Uterine smooth muscle cell (primary cell): ENCODE measurements at places on chromosomes 7 and 10. TPM values are rescaled to one million over a fixed set of nuclear protein-coding genes. Genes with fewer than 3 reads are reported as not detected.

The OPN1SW gene
- not detected in 2 replicates for total RNA-seq

The UNCX gene
- total RNA-seq = not detected in 2 replicates

The TMEM196 gene
- total RNA-seq = not detected in 2 replicates

The FBXO24 gene
- 0.55 and 1.4 TPM in 2 replicates for total RNA-seq

The PLEKHS1 gene
- total RNA-seq = not detected in 2 replicates

The LRRC61 gene
- total RNA-seq = 1.9 and 2.2 TPM in 2 replicates

The ASZ1 gene
- not detected in 2 replicates for total RNA-seq

The STEAP4 gene
- under 0.01 TPM in 1 of 2 replicates, not detected in the other for total RNA-seq

The JCAD gene
- 1.4 and 2.5 TPM in 2 replicates for total RNA-seq

The ENTPD1 gene
- total RNA-seq = under 0.01 TPM in 1 of 2 replicates, not detected in the other

The CPA2 gene
- not detected in 2 replicates for total RNA-seq

The TTYH3 gene
- 36.5 and 45.0 TPM in 2 replicates for total RNA-seq

The MAGI2 gene
- total RNA-seq = 15.9 and 29.1 TPM in 2 replicates

The PNLIP gene
- total RNA-seq = not detected in 2 replicates

The RBP4 gene
- not detected in 2 replicates for total RNA-seq

The FFAR4 gene
- total RNA-seq = not detected in 2 replicates

The DYDC2 gene
- total RNA-seq = not detected in 2 replicates

The EPO gene
- total RNA-seq = not detected in 2 replicates

The SLC18A2 gene
- not detected in 2 replicates for total RNA-seq

The ZNF736 gene
- 14.7 and 18.6 TPM in 2 replicates for total RNA-seq

The FAM25G gene
- total RNA-seq = not detected in 2 replicates

The OR2A5 gene
- total RNA-seq = not detected in 2 replicates

The FBH1 gene
- total RNA-seq = 115 and 125 TPM in 2 replicates

The APBB1IP gene
- total RNA-seq = 0.11 and 0.37 TPM in 2 replicates

The LIPM gene
- not detected in 2 replicates for total RNA-seq

The DOCK1 gene
- total RNA-seq = 72.8 and 85.2 TPM in 2 replicates

The TFR2 gene
- total RNA-seq = 0.33 and 0.37 TPM in 2 replicates

The C10orf90 gene
- total RNA-seq = not detected in 2 replicates

The GRK5 gene
- 4.2 and 8.1 TPM in 2 replicates for total RNA-seq

The NUTM2D gene
- 0.33 and 0.62 TPM in 2 replicates for total RNA-seq

The WNT16 gene
- total RNA-seq = under 0.01 and 0.87 TPM in 2 replicates

The ST8SIA6 gene
- total RNA-seq = not detected in 2 replicates

The HNRNPF gene
- 240 and 367 TPM in 2 replicates for total RNA-seq

The HOGA1 gene
- 0.50 and 0.89 TPM in 2 replicates for total RNA-seq

The DENND11 gene
- 7.1 and 8.4 TPM in 2 replicates for total RNA-seq

The ZNF503 gene
- 5.8 and 6.6 TPM in 2 replicates for total RNA-seq

The ASB10 gene
- not detected in 2 replicates for total RNA-seq

The NT5C3A gene
- total RNA-seq = 21.6 and 30.2 TPM in 2 replicates

The LBX1 gene
- total RNA-seq = not detected in 2 replicates

The NPY4R2 gene
- not detected in 2 replicates for total RNA-seq

The PTF1A gene
- not detected in 2 replicates for total RNA-seq

The ELN gene
- 0.89 and 2.6 TPM in 2 replicates for total RNA-seq

The ZNF425 gene
- total RNA-seq = 1.9 and 5.0 TPM in 2 replicates

The NXPH1 gene
- total RNA-seq = not detected in 2 replicates

The PNLIPRP3 gene
- 0.11 and 0.12 TPM in 2 replicates for total RNA-seq

The MXI1 gene
- total RNA-seq = 9.1 and 25.7 TPM in 2 replicates

The CASP7 gene
- 18.0 and 28.9 TPM in 2 replicates for total RNA-seq

The ATG9B gene
- 0.11 and 0.12 TPM in 2 replicates for total RNA-seq

The TRA2A gene
- 31.1 and 31.6 TPM in 2 replicates for total RNA-seq

The AQP1 gene
- 0.50 and 0.66 TPM in 2 replicates for total RNA-seq

The NANOS1 gene
- total RNA-seq = under 0.01 and 0.37 TPM in 2 replicates

The GTF2IRD1 gene
- 29.8 and 31.1 TPM in 2 replicates for total RNA-seq

The STAG3 gene
- total RNA-seq = 0.62 and 1.00 TPM in 2 replicates

The PLPP4 gene
- 0.62 TPM in 1 of 2 replicates, not detected in the other for total RNA-seq

The PAPSS2 gene
- total RNA-seq = 77.7 and 112 TPM in 2 replicates
